Stimulated activated CD4-positive, alpha-beta T cell treated with anti-CD3 and anti-CD28 coated beads, TNF-alpha, amount 100 ng/mL, for 24 hours (primary cell): ENCODE measurements at places on chromosomes 5 and 9.

GRCh38 chr5:135085133-135085935 is 51.3 kb upstream of the PITX1 start:
- no peak for DNase-seq

DNA sequence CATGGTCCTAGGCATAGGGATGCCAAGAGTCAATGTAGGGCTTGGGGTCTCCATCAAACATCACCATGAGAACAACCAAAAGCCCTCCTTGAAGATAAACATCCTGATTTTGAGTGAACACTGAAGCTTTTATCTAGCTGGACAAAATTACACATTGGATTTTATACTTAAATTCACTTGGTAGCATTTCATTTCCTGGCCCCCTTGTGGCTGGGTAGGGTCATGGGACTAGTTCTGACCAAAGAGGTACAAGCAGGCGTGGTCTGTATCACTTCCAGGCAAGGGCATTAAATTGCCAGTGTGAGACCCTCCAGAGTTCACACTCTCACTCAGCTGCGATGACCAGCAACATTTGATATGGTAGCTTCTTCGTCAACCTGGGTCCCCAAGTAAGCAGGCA is 320.3 kb downstream of the ACTL7B start:
- no peak for DNase-seq

- no peak for DNase-seq
These were observed 253.3 kb downstream of the EDIL3 start for GRCh38 chr5:84131372-84131771.

DNA sequence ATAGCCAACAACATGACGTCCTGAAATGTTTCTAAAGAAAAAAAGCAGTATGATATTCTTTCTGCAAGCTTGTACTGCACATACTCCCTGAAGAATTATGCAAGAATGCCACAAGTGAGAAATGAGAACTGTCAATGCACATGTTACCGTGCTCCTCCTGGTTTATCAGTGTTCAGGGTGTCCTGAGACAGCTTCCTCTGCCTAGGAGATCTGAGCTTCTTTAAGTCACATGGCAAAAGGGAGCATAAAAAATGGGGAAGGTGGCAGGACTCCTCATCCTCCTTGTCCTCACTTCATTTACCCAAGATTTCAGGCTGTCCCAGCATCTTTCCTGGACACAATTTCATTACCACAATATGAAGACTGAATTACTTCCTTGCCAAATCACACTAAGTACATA is 238.2 kb downstream of the GLIS3 start:
- no peak for DNase-seq

DNA sequence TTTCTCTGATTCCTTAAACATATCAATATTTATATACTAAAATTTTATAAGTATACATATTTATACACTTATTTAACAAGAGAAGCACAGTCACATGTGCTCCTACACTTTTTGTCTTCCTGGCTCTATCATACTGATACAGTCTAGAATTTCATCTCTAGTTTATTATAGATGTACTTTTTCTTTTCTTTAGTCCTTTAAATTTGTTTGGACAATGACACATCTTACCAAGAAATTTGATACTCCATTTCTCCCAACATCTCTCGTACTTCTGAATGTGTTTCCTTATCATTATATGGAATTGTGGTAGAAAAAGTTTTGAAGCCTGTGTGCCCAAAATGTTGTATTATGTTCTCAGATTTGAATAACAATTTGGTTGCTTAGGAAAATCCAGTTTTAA is 104.6 kb downstream of the DMRT2 start:
- no peak for DNase-seq

GRCh38 chr5:891117-891836 is 1.3 kb downstream of the BRD9 start:
- DNase-seq, result no peak

DNA sequence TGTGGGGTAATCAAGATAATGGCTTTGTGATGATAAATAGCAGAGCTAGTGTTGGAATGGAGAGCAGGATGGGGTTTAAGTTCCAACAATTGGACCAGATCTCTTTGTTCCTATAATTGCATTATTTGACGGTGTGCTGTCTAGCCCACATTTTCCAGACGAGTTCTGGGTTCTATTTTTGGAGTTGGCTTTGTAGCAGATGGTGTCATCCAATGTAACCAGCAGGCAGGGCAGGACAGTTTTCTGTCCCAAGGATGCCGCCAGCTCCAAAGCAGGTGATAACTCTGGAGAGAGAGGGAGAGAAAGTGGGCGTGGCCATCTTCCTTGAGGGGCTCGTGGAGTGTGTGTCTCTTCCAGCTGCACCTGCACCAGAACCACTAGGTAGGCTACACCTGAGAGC is 251.3 kb downstream of the KIF4B start:
- no peak for DNase-seq

- no peak for DNase-seq
These were observed 899 bp upstream of the SHC3 start for GRCh38 chr9:89179540-89179894.

DNA sequence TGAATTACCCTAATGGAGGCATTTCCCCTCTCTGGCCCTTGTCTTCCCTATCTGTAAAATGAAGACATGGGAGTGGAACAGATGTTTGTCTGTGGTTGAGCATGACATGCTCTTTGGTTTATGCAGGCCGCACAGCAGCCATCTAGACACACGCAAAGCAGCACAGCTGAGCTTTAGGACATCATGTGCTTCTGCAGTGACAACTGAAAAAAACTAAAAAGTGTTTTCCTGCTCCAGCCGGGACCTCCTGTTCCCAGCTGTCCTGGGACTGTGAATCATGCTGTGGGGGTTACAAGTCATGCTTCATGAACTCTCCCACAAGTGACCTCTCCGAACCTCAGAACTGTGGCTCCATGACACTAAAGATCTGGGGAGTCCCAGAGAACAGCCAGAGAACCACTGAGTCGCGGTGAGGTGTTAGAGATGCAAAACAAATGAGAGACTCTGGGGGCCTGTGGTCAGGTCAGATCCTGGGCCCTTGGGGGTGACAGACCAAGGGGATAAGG is 1.7 kb downstream of the SMIM3 start:
- no peak for DNase-seq

- no peak for DNase-seq
These were observed 222.3 kb downstream of the YTHDC2 start for GRCh38 chr5:113735751-113736150.

- DNase-seq, result no peak
These were observed 48.8 kb upstream of the SLC25A51 start for GRCh38 chr9:37952731-37953130.

- no peak for DNase-seq
These were observed 474.9 kb upstream of the CDH10 start for GRCh38 chr5:25119650-25120049.

- DNase-seq, result no peak
These were observed 9.7 kb upstream of the PSMD5 start for GRCh38 chr9:120852240-120853010.

GRCh38 chr9:69936427-69936826 is 107.2 kb upstream of the MAMDC2 start:
- DNase-seq, result no peak

DNA sequence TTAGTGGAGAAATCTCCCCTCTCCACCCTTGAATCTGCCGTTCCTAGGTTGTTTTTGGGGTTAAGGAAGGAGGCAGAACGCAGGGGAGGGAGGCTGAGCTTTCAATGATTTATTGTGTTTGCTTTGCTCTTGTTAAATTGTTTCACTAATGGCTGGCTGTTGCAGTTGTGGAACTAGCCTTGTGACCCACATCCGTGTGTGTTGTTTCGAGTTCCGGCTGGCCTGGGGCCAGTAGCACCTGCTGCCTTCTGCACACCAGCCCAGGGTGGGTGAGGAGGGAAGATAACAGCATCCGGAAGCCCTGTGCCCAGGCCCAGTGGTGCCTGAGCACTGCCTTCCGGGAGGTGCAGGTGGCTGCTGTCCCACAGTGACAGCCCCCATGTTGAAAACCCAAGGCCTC is 3.6 kb downstream of the ERGIC1 start:
- peak; percentile 19 for DNase-seq

DNA sequence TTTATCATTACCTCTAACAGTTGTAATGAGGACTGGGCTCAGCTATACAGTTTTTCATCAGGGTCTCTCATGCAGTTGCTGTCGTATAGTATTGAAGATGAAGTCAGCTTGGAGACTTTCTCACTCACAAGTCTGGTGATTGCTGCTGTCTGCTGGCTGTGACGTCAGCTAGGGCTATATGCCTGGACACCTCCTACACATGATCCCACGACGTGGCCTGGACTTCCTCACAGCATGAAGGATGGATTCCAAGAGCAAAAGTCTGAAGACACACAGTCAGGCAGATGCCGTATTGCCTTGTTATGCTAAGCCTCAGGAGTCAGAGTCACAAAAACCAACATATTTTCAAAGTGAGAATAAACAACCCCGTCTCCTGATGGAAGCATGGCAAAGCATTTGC is 193.3 kb downstream of the LURAP1L start:
- no peak for DNase-seq

DNA sequence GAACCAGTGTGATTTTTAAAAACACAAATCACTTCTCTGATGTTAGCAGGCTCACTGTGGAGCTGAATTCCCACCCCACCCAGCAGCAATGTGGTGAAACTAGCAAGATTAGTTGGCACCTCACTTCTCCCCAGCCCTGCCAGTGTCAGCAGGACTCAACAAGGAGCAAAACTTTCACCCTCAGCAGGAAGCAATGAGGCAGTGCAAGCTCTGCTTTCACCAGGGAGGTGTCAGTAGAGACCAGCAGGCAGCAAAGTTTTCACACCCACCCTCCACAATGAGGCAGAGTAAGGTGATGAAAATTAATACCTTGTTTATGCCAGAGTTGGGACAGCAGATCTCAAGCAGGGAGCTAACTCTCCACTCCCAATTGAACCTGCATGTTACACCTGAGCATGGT is 565.0 kb downstream of the CETN3 start:
- no peak for DNase-seq

- no peak for DNase-seq
These were observed 71.0 kb downstream of the AMBP start for GRCh38 chr9:114006931-114007691.

DNA sequence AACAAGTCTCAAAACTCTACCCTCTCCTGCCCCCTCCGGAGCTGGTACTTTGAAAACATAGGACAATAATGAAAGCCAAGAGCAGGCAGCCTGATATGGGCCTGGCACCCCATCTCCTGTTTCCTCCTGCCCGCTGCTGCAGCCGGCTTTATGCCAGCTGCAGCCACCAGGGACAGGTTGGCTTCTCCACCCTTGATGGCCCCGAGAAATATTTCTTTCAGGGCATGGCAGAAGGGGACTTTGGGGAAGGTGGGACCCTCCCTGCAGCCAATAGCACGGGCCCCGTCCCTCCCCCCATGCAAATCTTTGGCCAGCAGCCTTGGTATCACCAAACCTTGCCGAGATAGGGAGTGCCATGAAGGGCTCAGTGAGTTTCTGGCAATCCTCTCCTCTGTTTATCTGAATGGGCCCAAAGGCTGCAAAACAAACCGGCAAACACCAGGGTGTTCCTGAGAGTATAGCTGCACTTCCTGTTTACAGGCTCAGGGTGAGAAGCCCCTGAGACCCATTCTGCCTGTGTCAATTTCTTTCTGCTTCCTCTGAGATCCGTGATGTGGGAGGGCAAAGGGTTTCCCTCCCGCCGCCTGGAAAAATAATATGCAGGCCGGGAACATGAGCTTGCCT is 73.4 kb upstream of the BOD1 start:
- DNase-seq, result no peak

GRCh38 chr9:131667576-131667975 is 72.3 kb downstream of the RAPGEF1 start:
- peak; percentile 57 for DNase-seq

DNA sequence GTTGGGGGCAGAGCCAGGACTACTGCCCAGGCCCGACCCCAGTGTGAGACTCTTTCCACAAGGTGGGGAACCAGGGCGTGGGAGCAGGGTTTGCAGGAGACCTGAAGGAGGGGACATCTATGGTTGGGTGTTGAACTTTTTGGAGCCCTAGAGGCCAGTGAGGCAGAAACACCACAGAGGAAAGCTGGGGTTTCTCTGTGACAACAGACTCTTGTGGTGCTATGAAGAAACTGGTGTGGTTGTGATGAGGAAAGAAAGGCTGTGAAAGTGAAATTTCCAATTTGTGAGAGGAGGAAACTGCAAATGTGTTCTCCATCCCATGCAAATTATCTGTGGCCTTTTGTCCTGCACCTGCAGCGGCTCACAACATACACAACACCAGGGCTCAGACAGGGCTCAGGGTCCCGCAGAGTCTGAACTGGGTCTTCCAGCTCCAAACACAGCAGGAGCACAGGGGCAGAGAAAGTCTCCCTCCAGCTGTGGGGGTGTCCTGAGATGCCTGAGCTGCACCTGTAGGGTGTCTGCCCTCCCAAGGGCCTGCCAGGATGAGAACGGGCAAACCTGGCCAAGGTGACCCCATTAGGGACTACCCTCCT is 51.4 kb upstream of the GRHPR start:
- no peak for DNase-seq

- DNase-seq, result no peak
These were observed 168.5 kb upstream of the GAS1 start for GRCh38 chr9:87115785-87116184.

DNA sequence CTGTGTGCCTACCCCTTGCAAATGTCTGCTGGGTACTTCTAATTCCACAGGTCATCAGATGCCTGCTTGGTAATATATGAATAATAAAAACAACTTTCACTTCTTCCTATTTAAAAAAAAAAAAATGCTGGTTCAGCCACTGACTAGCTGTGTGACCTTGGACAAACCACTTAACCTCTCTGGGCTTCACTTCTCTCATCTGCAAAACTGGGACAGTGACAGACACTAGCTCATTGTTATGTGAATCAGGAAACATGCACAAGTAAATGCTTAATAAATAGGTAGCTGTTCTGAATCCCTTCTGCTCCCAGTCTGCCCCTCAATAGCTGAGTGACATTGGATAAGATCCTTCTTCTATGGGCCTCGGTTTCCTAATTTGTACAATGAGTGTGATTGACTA is 62.6 kb upstream of the HAND1 start:
- DNase-seq, result no peak

- no peak for DNase-seq
These were observed 34.4 kb downstream of the SHC3 start for GRCh38 chr9:89144238-89144637.

GRCh38 chr5:139075066-139076050 is 122.8 kb downstream of the SIL1 start:
- no peak for DNase-seq

DNA sequence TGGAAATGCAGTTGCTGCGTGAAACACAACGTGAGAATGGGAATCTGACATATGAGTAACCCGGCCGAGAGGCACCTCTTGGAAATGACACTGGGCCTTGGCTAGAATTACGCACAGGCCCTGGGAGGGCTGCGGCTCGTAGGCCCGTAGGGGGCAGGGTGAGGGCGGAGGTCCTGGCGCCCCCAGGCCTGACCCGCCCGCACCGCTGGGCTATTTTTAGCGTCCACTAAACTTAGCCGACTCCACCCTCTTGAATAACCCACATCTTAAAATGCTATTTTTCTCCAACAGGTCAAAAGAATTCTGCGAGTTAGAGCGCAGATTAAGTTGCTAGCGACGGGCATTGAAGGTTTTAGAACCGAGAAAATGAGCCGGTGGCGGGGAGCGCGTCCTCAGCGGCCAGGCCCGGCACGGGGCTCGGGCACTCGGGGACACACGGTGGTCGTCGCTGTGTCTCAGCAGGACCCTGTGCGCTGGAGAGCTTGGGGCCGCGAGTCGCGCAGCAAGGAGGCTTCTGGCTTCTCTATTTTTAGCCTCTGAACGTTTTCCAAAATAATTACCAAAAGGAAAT is 168.5 kb downstream of the AUH start:
- DNase-seq, result peak; percentile 83

- no peak for DNase-seq
These were observed 68.6 kb downstream of the MLLT3 start for GRCh38 chr9:20553558-20554149.

GRCh38 chr5:167912941-167913665 is 378.3 kb upstream of the WWC1 start:
- no peak for DNase-seq

- no peak for DNase-seq
These were observed 134.9 kb downstream of the MRPS30 start for GRCh38 chr5:44943647-44944046.
